ENCODE measurements at places on chromosomes 2 and 18.

GRCh38 chr2:25664183-25664964, 9.0 kb downstream of the DTNB start:
- no peak for DNase-seq

DNA sequence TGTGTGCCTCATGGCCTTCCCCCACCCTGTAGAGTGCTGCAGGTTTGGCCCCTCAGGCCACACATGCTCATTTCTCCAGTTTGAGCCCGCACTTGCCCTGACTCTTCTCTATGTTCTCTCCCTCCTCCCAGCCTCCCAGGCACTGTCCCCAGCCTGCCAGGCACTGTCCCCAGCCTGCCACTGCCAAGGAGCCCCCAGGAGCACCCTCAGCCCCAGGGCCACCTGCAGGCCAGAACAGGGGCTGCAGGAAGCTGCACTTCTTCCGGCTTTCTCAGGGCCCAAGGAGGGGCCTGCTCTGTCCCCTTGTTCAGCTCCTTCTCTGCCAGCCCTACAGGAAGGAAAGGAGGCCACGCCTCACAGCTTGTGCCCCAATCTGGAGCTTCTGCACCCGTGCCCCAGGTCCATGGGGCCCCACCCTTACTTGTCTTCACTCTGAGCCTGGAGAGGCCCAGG, 31.6 kb downstream of the CYP26B1 start:
- DNase-seq, result no peak

DNA sequence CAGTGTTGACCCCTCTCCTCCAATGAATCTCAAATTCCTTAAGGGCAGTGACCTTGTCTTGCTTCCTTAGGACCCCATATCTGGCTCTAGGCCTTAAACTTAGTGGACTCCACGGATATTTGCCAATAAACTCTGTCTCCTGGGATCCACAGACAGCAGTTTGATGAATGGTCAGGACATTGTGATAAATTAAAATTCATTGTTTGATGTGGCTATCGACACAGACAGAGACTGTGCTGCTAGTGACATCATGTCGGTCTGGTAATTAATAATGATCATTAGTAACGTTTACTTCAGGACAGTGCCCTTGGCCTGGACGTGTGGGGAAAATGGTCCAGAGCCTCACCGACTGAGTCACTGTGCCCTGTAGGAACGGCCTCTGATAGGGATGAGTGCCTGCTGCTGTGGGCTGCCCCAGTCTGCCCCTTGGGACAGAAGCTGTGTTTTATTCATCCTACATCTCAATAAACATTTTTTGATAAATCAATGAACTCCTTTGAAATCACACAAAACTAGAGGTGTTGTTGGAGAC, 5.2 kb upstream of the SLC35F6 start:
- DNase-seq, result no peak

DNA sequence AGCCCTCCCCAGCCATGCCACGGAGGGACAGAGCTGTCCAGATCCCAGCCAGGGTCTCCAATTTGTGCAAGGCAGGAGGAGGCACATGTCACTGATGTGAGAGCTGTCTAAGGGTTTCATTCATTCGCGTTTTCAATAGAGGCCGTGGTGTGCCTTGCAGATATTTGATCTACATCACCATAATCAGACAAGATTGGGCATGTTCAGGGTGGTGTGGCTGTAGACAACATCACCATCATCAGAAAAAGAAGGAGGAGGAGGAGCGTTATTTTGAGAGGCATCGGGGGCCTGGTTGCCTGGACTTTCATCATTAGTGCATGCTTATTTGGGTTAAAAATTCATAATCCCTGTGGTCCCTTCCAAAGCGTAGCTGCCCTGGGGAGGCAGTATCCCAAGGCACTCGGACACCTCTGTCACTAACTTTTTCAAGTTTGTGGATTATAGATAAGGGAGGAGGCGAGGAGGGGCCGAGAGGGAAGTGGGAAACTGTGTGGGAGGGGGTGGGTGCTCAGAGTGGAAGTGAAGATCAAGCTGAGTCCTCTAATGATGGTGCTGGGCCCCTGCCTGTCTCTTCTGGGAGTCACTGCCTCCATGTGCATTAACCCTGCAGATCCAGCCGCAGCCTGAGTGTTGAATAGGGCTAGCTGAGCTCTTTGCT, 194.1 kb downstream of the CTIF start:
- no peak for DNase-seq

DNA sequence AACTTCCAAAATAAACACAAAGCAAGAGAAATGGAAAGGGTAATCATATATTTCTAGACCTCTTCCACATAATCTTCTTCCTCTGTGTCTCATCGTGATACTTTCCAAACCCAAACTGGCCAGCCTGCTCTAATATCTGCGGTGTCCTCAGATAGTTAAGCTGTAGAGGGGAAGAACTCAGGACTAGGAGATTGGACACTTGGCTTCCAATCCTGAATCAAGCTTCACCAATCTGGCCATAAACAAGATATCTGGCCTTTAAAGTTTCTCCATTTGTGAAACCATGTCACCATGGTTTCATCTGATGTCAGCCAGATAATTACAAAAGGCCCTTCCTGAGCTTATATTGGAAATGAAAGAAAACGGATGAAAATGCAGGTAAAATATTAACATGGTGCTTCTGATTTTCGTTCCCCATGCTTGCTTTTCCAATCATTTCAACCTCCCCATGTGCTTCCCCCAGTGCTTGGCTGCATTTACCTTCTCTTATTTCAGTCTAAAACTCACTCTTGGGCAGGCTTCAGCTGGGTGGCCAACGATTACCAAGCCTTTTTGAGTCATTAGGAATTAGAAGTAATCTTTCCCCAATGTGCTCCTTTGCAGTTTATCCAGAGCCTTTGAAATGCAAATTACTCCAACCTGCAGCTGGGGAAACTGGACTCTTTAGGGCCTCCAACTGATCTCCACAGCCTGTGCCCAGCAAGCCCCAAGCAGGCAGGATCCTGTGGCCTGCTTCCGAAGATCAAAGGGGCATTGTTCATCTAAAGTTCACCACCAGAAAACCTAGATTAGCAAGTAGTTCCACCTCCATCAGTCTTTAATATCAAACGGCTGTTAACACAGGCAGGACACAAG, 44.5 kb upstream of the MYCN start:
- DNase-seq, result no peak

DNA sequence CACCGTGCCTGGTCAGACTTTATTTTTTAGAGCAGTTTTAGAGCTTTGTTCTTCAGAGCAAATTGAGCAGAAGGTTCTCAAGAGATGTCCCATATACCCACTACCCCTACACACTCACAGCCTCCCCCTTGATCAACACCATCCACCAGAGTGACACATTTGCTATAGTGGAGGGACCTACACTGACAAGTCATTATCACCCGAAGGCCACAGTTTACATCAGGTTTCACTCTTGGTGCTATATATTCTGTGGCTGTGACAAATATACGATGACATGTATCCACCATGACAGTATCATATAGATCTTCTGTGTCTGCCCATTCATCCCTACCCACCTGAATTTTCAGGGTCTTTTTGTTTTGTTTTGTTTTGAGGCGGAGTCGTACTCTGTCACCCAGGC, 15.4 kb upstream of the ATP6V1C2 start:
- DNase-seq, result no peak

DNA sequence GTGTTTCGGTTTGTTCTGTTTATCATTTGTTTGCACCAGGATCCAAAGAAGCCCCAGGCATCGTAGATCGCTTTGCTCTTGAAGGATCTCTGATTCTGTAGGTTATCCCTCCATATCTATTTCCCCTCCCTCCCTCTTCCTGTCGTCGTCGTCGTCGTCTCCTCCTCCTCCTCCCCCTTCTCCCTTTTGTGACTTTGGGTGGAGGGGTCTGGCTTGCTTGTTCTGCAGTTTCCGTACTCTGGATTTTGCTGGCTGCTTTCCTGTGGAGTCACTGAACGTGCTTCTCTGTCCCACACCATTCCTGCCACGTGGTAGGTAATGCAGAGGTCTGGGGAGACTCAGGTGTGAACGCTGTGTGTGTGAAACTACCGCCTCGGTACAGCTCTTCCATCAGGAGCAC, 225.0 kb downstream of the LDLRAD4 start:
- DNase-seq, result no peak

DNA sequence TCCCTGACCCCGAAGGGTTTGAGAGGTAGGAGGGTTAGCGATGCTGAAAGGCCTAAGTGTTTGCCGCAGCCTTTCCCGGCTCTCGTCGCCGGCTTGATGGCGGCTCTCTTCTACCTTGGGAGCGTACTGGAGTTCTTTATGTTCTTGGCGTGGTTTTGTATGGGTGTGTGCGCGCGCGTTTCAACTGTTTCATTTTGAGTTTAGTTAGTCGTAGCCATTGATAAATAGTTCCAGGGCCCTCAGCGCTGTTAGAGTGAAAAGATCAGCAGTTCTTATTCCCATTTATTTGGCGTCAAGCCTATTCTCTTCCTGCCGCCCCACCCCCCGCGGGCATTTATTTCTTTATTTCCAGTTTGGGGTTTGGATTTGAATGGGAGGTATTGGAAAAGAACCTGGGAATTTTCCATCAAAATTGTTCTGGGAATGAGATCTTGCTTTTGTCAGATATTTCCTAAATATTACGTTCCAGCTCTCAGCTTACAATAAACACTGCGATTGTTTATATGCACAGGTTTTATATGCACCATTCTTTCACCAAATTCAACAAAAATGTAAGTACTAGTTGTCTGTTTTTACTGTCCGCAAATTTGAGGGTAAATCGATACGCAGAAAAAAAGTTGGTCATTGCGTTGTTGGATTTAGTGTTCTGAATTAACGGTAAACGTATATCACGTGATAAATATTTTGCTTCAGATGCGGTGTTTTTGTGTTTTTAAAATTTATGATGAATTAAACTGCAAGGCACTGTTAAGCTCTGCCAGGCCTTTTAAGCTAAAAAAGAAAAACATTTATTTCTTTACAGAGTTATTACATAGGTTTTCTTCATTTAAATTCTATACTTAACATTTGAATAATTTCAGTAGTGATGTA, 954 bp downstream of the CCNT2 start:
- DNase-seq, result peak; percentile 53

- DNase-seq, result no peak
These were observed 51.6 kb upstream of the KYNU start for GRCh38 chr2:142825861-142826260.

- no peak for DNase-seq
These were observed 112.8 kb upstream of the TMEFF2 start for GRCh38 chr2:192307530-192307929.

- DNase-seq, result no peak
These were observed 367.5 kb upstream of the FIGN start for GRCh38 chr2:164103271-164103670.

DNA sequence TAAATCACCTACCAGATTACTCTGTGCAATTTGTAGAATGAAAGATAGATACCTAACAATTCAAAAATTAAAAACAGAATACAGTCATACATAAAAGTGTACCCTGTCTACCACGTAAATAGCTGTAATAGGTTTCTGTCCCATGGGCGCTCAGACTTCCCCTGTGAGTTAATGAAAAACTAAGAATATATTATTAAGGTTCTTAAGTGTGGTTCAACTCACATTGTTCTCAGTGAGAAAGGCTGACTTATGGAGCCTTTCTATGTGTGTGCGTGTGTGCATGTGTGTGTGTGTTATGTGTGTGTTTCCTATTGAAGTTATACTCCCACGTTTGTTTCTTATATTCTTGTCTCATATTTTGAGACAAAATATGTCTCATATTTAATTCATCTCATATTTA, 114.6 kb upstream of the CD302 start:
- DNase-seq, result no peak

GRCh38 chr2:74552914-74553811, 579 bp downstream of the LOXL3 start:
- no peak for DNase-seq

GRCh38 chr2:136118819-136119716, 1.1 kb upstream of the CXCR4 start:
- DNase-seq, result peak; percentile 86

DNA sequence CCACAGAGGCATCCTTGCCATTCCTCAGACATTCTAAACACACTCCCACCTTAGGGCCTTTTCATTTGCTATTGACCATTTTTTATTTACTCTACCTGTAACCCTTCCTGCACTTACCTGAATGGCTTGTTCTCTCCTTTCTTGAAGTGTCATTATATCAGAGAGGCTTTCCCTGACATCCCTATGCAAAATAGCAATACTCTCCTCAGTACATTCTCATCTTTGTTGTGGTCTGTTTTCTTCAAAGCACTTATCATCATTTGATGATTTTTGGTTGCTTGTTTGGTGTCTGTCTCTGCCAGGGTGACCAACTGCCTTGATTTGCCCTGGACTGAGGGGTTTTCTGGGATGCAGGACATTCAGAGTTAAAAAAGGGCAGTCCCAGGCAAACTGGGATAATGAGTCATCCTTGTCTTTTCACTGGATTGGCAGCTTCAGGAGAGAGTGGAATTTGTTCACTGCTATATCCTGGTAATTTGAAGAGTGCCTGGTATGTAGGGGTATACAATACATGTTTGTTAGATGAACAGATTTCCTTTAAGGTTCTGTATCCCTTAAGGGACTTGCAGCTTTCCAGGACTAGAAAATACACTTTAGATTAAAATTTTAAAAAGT, 102.4 kb downstream of the BABAM2 start:
- no peak for DNase-seq

DNA sequence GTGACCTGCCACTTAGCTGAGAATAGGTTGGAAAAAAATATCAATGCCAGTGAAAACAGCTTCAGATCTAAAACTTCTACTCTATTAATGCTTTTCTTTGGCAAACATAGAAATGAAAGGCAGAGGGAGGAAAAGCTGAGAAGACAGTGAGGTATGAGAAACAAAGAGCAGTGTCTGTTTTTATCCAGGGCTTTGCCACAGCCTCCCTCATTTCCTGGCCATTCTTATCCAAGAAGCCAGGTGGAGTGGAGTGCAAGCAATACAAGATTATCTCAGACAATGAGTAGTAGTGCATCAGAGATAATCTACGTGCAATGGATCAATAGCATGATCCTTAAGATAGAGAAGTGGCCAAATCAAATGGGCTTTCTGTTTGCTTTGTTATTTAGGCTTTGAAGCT, 808.7 kb upstream of the PIK3C3 start:
- DNase-seq, result no peak

- DNase-seq, result no peak
These were observed 160.4 kb downstream of the SMAD7 start for GRCh38 chr18:48790226-48790863.
